ENCODE measurements at places on chromosomes 13 and 19. TPM values are rescaled to one million over a fixed set of nuclear protein-coding genes. Genes with fewer than 3 reads are reported as not detected.

GRCh38 chr13:33109801-33110200 lies 93.6 kb downstream of the KL start:
- no peak for DNase-seq
- H3K36me3 ChIP-seq = peaks cover 85% of the 10 kb centered on the region
- no peak overlapping the region for H3K27ac ChIP-seq
- H3K4me3 ChIP-seq = no peak overlapping the region

DNA sequence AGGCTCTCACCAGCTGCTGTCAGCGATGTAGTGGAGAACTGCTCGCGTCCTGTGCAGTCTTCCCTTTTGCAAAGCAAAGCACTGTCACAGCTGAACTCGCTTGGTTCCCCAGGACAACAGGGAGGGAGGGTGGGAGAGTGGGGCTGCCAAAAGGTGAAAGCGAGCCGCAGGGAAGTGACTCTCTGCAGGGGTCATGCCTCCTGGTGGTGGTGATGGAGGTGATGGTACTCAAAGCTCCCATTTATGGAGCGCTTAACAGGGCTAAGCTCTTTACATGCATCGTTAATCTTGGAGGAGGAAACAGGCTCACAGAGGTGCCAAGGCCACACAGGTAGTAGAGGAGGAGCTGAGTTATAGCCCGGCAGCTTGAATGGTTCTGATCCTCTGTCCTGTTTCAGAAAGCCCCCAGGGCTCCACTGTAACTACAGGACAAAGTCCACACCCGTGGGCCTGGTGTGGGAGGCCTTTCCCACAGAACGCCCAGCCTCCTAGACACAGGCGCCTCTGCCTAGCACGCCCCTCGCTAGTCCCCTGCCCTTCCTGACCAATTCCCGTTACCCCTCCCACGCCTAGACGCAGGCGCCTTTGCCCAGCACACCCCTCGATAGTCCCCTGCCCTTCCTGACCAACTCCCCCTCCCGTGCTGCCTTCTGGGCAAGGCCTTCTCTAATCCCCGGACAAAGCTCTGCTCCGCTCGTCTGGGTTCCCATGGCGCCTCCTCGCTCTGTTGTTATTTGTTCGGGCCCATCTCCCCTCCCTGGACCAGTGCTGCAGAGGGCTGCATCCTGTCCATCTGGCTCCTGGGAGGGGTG lies 10.7 kb downstream of the PPP1R37 start:
- H3K36me3 ChIP-seq = peaks cover 17% of the 10 kb centered on the region
- no peak for DNase-seq
- H3K4me3 ChIP-seq = no peak overlapping the region
- no peaks in the 10 kb centered on the region for H3K27me3 ChIP-seq
- no peak overlapping the region for H3K27ac ChIP-seq
- peaks cover 4% of the 10 kb centered on the region for H3K4me1 ChIP-seq

DNA sequence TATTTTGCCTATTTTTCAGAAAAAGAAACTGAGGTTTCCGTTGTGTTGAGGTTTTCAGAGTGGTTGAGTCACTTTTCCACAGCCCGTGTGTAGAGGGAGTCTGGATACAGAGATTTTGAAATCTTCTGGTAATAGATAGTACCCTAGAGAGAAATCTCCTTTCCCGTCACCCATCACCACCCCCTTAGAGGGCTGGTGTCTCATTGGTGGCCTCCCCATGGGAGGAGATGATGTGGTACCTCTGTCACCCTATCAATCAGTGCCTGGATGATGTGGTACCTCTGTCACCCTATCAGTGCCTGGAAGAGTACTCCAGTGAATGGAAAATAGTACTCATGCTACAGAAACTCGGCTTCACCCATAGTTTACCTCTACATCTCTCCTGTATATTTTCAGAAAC lies 42.2 kb upstream of the SERP2 start:
- peaks cover 26% of the 10 kb centered on the region for H3K4me1 ChIP-seq
- H3K36me3 ChIP-seq = no peaks in the 10 kb centered on the region
- H3K4me3 ChIP-seq = no peak overlapping the region
- H3K27ac ChIP-seq = no peak overlapping the region

GRCh38 chr19:34085336-34085735 lies 87.0 kb upstream of the LSM14A start:
- H3K27me3 ChIP-seq = peaks cover 13% of the 10 kb centered on the region
- DNase-seq = no peak
- no peaks in the 10 kb centered on the region for H3K4me1 ChIP-seq

Gene PLPPR2
- 22.5 TPM for total RNA-seq

Gene KLHL1
- total RNA-seq = not detected
